ENCODE measurements at places on chromosomes 4 and X.

DNA sequence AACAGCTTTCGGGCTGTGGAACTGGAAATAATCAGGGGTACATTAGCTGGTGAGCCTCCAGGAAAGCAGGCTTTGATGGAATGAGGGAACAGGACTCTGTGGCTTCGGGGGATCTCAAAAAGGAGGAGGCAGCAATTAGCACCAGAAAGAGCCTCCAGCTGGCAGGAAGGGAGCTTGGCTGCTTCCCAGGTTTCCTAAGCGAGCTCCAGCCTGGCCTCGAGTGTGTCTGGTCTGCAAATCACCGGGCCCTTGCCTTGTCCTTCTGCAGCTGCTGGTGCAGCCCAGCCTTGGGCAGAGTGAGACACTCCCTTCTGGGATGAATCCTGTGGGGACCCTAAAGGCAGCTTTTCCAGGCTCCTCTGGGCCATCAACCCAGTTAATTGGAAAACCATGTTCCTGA is 10.7 kb upstream of the PDHA1 start:
- DNase-seq: no peak

GRCh38 chr4:89158884-89159503 is 47.7 kb downstream of the TIGD2 start:
- no peak for DNase-seq

DNA sequence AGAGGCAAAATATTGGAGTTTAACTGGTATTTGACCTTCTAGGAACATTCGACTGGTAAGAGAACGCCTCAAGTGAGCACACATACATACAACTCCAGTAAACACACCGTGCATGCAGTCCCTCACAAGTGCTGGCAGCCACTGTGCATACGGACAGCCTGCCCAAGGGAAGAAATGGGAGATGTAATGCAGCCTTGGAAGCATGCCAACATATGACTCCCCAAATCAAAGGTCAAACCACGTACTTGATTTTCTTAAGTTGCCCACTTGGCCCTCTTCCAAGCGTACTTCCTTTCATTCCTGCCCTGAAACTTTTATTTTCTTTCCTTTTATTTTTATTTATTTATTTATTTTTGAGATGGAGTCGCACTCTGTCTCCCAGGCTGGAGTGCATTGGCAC is 206.6 kb downstream of the SPRY1 start:
- DNase-seq: no peak

- DNase-seq: no peak
These were observed 432.3 kb upstream of the ATOH1 start for GRCh38 chr4:93396272-93396671.

- no peak for DNase-seq
These were observed 23.0 kb upstream of the MAOA start for GRCh38 chrX:43633081-43633480.

- no peak for DNase-seq
These were observed 404 bp downstream of the PPP2R3B start for GRCh38 chrX:386239-386767.

Measured in GM12891 (cell line).